ENCODE measurements at places on chromosomes 1 and 21. TPM values are rescaled to one million over a fixed set of nuclear protein-coding genes. Genes with fewer than 3 reads are reported as not detected.

Gene RGS13
- total RNA-seq, result not detected

Gene SEC16B
- 0.75 TPM for total RNA-seq

Gene CAPZB
- total RNA-seq, result 247 TPM

Gene NBPF3
- total RNA-seq, result 8.0 TPM

Gene HSD3B1
- not detected for total RNA-seq

Gene MAP1LC3C
- not detected for total RNA-seq

Gene CDCA8
- total RNA-seq, result 47.7 TPM

Gene AMIGO1
- 1.2 TPM for total RNA-seq

Gene XCL1
- not detected for total RNA-seq

Gene S100A14
- 0.67 TPM for total RNA-seq

Gene IL19
- total RNA-seq, result not detected

Gene HLX
- 3.7 TPM for total RNA-seq

Gene ZFP69
- not detected for total RNA-seq

Gene KRTAP12-2
- total RNA-seq, result not detected

Gene CYP4A22
- total RNA-seq, result not detected

Gene C1orf115
- 5.8 TPM for total RNA-seq

Gene EFNA3
- total RNA-seq, result 8.4 TPM

Gene ITGB2
- 0.66 TPM for total RNA-seq

Gene MASP2
- 0.31 TPM for total RNA-seq

Gene HHAT
- total RNA-seq, result 1.7 TPM

Gene NKAIN1
- total RNA-seq, result 1.1 TPM

Gene RIPPLY3
- 0.46 TPM for total RNA-seq

Gene ASCL5
- 0.10 TPM for total RNA-seq

Gene PLA2G5
- not detected for total RNA-seq

Gene DNALI1
- total RNA-seq, result 0.38 TPM

Gene OR14K1
- not detected for total RNA-seq

Gene TTF2
- total RNA-seq, result 18.3 TPM

Gene PLA2G2F
- total RNA-seq, result not detected

Gene FAM131C
- total RNA-seq, result 19.7 TPM

Gene KHDRBS1
- total RNA-seq, result 131 TPM
